ENCODE measurements at places on chromosomes 5 and 9. TPM values are rescaled to one million over a fixed set of nuclear protein-coding genes. Genes with fewer than 3 reads are reported as not detected.
A peak's percentile ranks its signal among the peaks of the same experiment; 100 is the strongest.

DNA sequence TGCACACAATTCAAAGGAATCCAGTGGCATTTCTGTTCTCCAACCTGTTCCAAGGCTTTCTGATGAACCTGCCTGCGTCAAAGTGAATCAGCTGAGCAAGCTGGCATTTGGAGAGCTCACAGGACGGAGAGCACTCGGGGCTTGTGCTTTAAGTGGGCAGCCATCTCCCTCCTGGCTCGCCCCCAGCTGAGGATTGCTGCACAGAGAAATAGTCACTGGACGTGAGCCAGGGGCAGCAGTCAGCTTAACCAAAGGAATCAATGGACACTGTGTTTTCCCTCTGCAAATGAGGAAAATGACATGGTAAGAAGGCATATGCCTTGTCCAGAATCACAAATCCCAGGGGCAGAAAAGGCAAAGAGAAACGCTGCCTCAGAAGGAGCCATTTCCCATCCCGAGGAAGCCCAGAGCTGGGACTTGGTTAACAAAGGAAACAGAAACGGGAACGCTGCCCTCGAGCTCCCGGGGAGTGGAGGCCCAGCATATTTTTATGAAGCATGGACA lies 299.4 kb downstream of the ZSWIM6 start:
- DNase-seq, result peak; percentile 22

Gene MEIKIN
- total RNA-seq, result not detected

Gene DHFR
- 19.7 TPM for total RNA-seq

- no peak for DNase-seq
Observed at GRCh38 chr9:100937382-100937781, 91.1 kb upstream of the PLPPR1 start.

DNA sequence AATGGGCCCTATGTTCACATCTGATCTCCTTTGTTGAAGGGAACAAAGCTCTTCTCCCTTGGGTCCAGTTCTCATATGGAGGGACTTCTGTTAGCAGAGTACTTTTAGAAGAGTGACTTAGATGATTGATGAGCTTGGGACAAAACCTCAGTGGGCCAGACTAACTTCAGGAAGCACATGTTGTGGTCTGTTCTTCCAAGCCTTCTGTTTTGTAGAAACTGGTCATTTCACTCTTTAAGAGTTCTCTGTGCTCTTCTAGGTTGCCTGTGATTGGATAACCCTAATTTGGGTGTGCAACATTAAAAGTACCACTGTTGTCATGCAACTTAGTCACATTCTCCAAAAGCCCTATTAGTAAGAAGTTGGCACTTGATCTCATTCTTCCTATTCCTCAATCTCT lies 183.5 kb upstream of the ACO1 start:
- no peak for DNase-seq
